ENCODE measurements at places on chromosomes 12 and 14. TPM values are rescaled to one million over a fixed set of nuclear protein-coding genes. Genes with fewer than 3 reads are reported as not detected.

GRCh38 chr12:54840244-54840865, 14.0 kb upstream of the MUCL1 start:
- no peak for DNase-seq

DNA sequence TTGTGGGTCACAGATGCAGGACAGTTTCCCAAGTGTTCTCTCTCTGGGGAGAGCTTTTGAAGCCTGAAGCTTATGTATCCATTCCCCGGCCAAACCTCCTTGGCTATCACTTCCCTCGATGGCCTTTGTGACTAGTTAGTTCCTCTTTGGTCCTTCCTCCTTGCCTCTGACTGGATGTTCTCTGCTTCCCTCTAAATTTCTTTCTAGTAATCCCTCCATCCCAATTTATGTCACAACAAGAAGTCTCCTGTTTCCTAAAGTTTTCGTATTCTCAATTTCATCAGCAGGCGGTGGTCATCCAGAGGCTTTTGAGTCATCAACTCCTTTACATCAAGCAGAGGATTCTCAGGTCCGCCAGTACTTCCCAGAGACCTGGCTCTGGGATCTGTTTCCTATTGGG, 27.5 kb downstream of the A2ML1 start:
- DNase-seq: no peak

The INF2 gene
- 36.9 TPM for total RNA-seq

The SOAT2 gene
- total RNA-seq: not detected

GRCh38 chr14:54169254-54169924, 212.8 kb upstream of the BMP4 start:
- DNase-seq: peak; percentile 89

The PGF gene
- 44.8 TPM for total RNA-seq

DNA sequence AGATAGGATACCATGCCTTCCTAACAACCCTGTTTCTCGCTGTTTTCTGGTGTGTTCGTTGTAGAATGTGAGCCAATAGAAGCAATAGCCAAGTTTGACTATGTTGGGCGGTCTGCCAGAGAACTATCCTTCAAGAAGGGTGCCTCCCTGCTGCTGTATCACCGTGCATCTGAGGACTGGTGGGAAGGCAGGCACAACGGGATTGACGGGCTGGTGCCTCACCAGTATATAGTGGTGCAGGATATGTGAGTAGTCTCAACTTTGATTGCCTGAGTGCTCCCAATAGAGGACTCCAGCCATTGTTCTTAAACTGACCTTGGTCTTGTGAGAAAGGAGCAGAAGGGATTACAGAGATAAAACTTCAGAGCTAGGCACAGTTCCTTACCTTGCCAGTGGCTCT, 96.2 kb downstream of the KICS2 start:
- no peak for DNase-seq

- no peak for DNase-seq
Measured at GRCh38 chr12:125221602-125222001, 156.4 kb downstream of the AACS start.

DNA sequence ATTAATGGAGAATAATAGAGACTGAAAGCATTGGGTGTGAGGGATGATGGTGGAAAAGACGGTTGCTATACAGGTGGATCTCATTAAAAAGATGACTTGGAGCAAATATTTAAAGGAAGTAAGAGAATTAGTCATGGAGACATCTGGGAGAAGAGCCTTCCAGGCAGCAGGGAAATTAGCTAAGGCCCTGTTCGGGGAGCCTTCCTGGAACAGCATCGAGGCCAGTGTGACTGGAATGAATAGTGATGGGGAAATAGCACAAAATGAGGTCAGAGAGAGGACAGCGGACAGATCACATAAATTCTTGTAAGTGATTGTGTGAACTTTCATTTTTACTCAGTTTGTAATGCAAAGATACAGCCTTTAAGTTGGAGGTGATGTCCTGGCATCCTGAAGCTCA, 842.3 kb downstream of the SLC6A15 start:
- DNase-seq: no peak

GRCh38 chr14:105422695-105423487, 3.3 kb downstream of the MTA1 start:
- no peak for DNase-seq

- no peak for DNase-seq
Measured at GRCh38 chr14:61811882-61812346, 49.7 kb downstream of the SNAPC1 start.

GRCh38 chr14:75979648-75980565, 1.9 kb downstream of the TGFB3 start:
- no peak for DNase-seq

DNA sequence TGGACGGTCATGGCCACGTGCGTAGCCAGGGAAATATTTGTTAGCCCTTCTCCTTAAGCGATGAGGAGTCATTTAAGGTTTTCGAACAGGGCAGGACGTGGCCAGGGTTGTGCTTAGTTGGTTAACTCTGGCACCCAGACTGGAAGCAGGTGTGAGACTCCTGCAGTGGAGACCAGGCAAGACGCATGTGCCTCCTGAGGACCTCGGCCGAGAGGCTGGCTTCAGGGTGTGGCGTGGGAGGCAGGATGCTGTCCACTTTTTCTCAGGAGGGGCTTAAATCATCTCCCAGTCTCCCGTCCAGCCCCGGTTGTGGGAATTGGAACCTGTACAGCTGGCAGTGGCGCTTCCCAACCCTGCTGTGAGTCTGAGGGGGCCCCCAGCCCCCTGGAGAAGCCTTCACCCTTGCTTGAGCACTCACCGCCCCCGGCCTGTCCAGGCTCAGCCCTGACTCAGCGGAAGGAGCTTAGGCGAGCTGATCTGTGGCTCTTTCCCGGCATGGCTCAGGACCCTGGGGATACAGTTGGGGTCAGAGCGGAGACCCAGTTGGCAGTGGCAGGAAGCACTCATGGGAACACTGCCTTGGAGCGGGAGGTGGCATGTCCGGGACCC, 46.3 kb upstream of the TSPAN9 start:
- no peak for DNase-seq

DNA sequence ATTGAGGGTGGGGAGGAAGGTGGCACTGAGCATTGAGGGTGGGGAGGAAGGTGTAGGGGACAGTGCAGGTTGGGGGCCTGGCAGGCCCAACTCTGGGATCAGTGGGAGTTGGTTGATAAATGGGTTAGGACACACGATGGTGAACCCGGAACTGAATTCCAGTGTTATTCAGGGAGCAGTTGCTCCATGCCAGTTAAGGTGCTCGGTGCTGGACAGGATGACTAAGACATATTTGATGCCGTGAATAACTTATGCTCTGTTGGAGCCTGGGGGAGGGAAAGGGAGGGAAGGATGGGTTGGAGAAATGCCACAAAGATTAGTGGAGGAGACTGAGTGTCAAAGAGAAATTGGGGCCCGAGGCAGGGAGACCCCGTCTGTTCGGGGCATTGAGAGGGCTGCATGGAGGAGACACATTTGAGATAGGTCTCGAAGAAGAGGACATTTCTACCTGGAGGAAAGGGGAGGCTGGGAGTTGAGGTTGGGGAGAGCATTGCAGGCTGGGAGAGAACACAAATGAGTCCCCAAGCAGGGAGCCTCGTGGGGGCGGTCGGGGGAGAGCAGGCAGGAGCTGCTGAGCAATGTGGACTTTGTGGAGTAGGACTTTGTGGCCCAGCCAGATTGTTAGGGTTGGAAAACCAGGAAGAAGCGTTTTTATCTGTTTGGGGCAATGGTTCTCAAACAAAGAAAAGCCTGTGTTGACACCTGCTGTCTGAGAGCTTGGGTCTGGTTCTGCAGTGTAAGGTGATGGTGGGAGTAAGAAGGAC, 65.3 kb downstream of the IQSEC3 start:
- no peak for DNase-seq

DNA sequence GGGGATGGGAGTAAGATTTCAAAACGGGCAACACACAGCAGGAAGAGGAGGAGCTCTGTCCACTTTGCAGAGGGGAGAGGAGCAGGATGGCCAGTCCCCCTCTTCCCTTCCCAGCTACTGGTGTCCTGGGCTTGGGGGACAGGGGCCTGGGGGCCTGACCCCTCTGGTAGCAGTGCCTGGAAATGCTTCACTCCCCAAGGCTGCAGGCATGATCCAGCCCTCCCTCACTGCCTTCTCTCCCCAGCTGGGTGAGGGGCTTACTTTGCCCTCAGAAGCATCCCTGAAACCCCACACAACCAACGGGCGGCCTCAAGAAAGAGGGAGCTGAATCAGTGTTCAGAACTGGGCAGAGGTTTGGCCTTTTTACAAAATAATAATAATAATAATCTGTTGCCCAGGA, 279.5 kb downstream of the DPF3 start:
- DNase-seq: no peak

- no peak for DNase-seq
Measured at GRCh38 chr12:51254536-51254935, 15.7 kb downstream of the SMAGP start.

DNA sequence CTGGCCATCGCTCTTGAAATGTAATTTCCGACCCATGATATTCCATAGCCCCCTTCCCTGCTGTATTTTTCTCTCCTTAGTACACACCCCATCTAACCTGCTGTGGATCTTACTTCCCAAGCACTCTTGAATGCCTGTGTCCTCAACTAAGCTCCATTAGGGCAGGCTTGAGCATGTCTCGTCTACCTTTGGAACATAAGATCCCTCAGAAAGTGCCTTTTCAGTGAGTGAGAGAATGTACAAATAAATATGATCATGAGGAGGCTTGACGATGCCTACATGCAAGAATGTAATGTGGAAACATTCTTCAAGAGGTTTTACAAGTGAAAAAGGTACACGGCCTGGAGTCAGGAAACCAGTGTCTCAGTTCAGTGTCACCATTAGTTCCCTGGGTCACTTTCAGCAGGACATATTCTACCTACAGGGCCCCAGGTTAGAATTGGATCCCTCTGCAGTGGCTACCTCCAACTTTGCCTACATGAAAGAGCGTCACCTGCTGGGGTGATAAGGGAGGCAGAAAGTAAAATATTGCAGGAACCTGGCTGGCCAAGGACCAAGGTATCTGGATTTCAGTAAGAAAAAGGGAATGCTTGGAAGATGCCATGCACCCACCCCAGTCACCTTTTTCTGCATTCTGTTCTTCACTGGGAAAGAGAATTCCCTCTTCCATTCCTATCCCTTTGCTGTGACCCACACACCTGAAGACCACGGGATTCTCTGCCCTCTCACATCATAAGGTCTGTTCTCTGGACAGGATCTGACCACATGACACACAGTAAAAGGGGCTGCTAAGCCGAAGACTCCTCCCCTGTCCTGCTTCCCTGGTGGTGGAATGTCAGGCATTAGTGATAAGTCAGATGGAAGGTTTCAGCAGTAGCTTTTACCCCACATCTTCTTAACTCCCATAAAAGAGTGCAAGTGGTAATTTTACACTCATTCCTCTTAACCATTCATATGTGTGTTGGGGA, 24.6 kb upstream of the SERPINA1 start:
- no peak for DNase-seq

The AICDA gene
- not detected for total RNA-seq

- no peak for DNase-seq
Measured at GRCh38 chr14:79916892-79917291, 294.4 kb downstream of the DIO2 start.

DNA sequence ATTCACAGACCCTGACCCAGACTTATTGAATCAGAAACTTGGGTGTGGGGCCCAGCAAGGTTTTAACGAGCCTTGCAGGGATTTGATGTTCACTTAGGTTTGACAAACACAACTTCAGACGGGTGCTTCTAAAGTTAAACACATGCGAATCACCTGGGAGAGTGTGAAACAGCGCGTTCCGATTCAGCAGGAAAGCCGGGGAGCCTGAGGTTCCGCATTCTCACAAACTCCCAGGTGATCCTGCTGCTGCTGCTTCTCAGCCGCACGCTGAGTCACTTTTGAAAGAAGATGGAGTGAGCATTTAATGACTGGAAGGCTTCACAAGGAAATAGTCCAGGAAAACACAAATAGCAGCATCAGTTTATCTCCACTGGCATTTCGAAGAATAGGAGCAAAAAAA, 44.2 kb upstream of the DDX11 start:
- no peak for DNase-seq

- DNase-seq: no peak
Measured at GRCh38 chr12:77122661-77123060, 57.3 kb upstream of the E2F7 start.

The BCL11B gene
- total RNA-seq: under 0.01 TPM

All from dermis microvascular lymphatic vessel endothelial cell (primary cell).